CD8-positive, alpha-beta memory T cell (primary cell): ENCODE measurements at places on chromosomes 6 and 20.
A peak's percentile ranks its signal among the peaks of the same experiment; 100 is the strongest.

- no peak for DNase-seq
Measured at GRCh38 chr6:167676666-167677421, 149.9 kb upstream of the AFDN start.

DNA sequence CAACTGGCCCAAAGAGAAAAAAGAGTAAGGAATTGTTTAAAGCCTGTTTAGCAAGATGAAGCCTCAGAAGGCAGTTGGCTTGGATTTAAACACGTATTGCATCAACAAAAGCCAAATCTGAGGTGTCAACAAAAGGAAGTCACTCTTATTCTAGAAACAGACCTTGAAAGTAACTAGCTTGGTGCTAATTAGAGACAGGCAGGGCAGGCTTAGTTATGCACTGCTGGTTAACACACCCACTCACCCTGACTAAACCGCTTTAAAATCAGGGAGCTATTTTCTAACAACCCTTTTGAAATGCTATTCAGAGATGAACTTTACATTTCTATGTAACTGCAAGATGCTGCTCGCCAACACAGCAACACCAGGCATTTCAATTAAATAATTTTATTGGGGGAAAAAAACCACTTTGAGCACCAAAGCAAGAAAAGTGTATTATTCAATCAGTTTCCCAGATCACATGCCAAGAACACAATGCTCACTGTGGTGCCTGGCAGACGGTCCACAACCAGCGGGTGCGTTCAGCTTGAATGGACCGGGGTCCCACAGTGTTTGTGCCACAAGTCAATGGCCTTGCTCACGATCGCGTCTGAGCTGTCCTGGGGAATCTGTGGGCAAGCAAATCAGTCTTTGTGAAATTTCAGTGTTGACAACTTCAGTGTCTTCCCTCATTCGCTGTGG lies 23.6 kb downstream of the TBC1D7 start:
- DNase-seq = no peak

DNA sequence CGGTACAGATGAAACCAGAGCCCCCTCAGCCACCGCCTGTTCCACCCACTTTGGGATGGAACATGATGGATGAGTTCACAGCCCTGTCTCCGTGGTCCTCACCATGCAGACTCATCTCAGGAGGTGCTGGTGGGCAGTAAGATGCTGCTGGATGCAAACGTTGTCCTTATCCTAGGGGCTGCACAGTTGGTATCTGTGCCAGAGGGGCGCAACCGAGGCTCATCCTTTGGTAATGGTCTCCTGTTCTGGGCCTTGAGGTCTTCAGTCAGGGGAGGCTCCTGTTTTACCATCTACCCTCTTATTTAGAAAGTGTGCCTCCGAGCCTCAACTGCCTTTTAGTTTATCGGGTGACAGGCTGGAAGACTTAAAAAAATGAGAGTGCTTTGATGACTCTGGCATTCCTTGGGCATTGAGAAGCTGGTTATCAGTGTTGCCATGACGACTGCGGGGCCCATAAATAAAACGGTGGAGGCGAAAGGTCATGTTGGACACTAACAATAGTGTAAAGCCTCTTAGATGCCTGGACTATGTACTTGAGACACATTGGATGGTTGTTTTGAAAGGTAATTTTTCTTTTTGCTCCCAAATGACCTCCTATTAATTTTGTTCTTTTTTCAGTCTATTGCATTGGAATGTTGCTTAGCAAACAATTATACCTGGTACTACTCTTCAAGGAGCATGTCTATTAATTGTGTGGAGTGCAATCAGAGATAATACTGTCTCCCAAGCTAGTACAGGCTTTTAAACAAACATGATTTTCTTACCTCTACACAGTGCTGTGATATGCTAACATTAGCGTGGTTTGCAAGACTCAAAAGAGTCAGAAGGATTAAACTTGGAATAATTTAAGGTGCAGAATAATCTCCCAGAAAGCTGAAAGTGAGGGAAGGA lies 74.2 kb upstream of the DSP start:
- DNase-seq = no peak

DNA sequence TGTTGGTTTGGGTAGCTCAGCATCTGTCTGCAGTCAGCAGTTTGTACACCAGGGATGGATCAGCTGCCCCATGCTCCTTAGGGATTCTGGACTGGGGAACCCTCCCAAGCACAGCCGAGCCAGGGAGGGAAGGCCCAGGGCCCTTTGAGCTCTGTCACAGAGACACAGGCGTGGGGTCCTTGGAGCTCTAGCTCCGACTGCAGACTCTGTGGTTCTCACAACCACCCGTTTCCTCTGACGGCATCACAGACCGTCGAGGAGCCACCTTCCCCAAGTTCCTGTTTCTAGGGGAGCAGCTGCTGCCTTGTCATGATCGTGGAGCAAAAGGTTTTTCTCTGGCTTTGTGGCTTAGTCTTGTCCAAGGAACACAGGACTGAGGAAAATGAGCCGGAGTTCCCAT lies at the start of gene SLA2:
Gene SLA2 (minus strand): TSS at position 199 of the 400 bp plus-strand sequence. CDS start 4,861 bp downstream, outside the sequence.
- peak; percentile 75 for DNase-seq

DNA sequence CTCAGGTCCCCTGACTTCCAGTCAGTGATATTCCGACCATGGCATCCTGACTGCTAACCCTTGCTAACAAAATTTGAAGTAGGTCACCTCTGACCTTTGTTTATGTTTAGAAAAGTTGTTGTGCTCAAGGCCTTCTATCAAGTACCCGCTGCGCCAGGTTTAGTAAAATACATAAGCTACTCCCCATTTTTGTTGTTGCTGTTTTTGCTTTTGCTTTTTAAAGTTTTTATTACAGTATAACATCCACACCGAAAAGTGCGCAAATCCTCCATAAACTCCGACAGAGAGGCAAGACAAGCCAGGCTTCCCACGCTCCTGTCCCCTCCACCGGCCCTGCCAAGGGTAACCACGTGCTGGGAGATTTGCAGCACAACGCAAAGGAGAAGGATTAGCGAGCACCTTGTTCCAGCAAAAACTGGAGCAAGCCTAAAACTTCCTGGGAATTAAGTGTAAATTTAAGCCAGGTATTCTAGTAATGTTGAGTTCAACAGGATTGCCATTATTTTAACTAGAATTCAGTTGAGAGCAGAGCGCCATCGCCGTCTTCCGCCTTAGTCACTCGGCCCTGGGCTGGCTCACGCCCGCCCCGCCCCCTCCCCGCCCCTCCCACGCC lies 17.8 kb upstream of the HMGN4 start:
- DNase-seq = no peak

- no peak for DNase-seq
Measured at GRCh38 chr6:15340775-15341174, 94.9 kb downstream of the JARID2 start.

- no peak for DNase-seq
Measured at GRCh38 chr6:132972971-132973370, 158.6 kb downstream of the RPS12 start.

GRCh38 chr6:56806368-56806767 lies 148.5 kb upstream of the BEND6 start:
- DNase-seq = no peak

DNA sequence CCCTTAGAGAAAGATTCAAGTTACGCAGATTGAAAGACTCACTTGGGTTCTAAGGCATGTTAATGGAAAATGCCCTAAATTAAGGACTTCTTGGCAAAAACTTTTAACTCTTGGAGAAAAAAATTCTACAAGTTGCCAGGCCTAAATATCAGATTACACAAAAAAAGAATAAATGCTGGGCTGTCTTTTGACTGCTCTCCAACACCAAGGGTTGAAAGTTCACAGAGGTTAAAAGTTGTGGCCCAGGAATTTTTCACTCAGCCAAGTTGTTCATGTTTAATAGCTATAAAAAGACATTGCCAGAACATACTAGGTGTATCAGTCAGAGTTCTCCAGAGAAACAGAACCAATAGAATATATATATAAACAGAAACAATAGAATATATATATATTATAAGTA lies 268.4 kb upstream of the PRND start:
- DNase-seq = no peak

DNA sequence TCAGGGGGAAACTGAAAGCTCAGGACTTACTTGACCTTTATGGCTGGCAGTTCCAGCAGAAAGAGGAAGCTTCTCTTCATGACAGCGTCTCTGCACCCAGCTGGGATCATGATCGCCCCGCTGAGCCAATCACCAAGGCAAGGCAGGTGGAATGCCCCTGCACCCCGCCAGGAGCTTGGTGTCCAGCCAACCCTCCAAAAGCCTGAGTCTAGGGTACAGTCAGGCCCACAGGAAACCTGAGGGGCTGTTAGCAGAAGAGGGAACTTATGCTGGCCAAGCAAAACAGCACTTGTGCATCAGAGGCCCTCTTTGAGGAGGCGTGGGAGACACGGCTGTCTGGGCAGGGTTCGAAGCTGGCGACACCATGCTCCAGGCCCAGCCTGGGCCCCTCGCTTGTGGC lies 188.3 kb upstream of the GMDS start:
- no peak for DNase-seq

DNA sequence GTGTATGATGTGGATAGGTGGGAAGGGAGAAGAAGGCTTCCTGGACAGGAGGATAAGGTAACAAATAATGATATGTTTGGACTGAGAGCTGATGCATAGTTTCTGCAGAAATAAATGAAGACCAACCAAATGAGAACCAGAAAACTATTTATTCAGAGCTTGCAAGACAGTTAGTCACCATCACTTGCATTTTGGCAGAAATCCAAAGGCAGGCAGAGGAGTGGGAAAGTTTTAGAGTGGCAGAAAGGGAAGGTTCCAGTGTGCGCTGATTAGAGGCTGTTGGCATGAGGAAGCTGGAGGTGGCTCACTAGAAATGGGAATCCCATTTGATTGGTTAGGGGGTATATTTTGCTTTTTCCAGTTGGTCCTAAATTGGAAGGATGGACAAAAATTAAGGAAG lies 13.0 kb upstream of the F13A1 start:
- no peak for DNase-seq

DNA sequence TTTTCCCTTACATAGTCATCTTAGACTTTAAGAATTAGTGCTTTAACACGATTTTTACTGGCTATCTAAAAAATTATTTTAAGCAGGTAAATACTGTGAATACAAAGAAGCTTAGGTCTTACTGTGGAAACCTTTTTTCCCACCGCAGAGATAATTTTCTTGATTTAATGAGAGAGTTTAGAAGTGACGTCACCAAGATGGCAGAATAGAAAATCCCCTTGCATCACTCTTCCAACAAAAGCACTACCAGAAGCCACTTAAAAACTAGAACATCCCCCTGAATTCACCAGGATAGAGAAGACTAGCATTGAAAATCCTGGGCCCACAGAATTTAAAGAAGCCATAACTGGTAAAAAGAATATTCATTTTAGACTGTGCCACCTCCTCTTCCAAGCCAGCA lies 375.4 kb upstream of the PTCHD4 start:
- no peak for DNase-seq

GRCh38 chr20:9447182-9447581 lies 67.2 kb upstream of the LAMP5 start:
- no peak for DNase-seq

DNA sequence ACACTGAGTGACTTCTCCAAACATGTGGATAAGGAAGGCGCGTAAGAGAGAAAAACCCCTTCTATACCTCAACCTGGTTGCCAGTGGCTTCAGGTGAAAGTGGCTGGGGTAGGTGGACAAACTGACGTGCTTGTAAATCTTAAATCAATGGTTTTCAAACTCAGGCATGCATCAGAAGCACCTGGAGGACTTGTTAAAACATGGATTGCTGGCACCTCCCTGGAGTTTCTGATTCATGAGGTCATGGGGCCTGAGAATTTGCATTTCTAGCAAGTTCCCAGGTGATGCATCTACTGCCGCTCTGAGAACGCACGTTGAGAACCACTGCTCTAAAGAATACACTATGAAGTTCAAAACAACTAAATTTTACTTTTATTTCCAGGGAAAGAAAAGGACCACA lies 31.9 kb upstream of the TAB2 start:
- no peak for DNase-seq

- DNase-seq = no peak
Measured at GRCh38 chr20:10715035-10715434, 41.2 kb upstream of the JAG1 start.

GRCh38 chr6:17207281-17207680 lies 73.9 kb upstream of the RBM24 start:
- DNase-seq = no peak

- no peak for DNase-seq
Measured at GRCh38 chr20:20009784-20010253, 7.3 kb upstream of the NAA20 start.

GRCh38 chr20:51193066-51193772 lies 170.3 kb upstream of the KCNG1 start:
- DNase-seq = no peak

DNA sequence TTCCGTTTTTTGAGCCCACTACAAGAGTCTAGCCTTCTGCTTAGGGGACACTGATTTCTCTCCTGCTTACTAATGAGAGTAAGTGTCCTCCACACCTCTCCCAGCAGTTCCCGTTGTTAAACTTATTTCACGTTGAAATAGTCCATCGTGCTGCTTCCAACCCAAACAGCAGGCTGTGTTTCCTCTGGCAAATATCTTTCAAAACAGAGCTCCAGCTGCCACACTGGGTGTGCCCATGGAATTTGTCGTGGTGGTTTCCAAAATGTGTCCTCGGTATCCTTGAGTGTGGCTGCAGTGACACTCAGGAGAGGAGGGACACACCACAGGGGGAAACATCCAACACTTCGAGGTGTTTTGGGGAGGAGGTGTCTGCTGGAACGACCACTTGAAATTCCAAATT lies 176.5 kb upstream of the RALGAPA2 start:
- DNase-seq = no peak
